ENCODE measurements at places on chromosomes 12 and 14.

DNA sequence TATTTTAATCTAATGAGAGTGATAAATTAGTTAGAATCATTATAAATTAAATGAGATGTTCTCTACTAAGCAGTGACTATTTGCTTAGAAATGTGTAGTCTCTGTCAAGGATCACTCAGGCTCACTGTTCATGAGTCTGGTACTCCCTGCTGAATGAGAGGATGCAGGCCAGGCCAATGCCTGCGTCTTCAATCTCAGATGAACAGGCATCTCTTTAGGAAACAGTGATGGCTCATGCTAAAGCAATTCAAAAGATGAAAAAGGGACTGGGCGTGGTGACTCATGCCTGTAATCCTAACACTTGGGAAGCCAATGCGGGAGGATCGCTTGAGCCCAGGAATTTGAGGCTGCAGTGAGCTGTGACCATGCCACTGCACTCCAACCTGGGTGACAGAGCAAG lies 106.8 kb downstream of the ZFC3H1 start:
- DNase-seq, result no peak

DNA sequence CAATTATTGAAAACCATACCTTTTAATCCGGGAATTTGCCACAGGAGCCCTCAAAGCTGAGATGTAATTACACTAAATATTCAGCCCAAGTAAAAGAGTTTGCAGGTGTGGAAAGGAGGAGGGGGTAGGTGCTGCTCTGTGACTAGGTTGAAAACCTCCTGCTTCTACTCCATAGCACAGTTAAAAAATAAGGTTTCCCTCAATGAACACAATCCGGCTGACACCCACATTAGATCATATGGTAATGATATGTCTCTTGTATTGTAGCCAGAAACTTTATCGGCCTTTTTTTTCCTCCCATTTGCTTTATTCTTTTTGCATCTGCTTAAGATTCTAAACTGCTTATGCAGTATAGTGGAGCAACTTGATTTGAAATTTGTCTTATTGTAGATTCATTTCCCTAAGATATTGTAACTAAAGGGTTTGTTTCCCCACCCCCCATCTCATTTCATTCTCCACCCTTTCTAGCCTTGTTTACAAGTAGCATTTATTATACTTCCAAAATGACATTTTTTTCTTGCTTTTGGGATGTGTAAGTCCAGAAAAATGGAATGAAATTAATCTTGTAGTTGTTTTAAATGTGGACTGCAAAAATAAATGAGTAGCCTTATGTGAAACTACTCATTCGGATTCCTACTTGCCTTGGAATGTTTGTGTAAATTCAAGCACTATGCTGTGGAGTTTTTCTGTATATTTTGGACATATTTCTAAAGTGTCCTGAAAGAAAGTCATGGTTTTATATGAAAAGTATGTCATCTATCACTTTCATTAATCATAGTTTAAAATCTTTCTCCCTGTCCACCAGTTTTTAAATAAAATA lies at the start of gene DCN:
Gene DCN (minus strand): TSS at position 182 of the 820 bp plus-strand sequence. CDS start 4,265 bp downstream, outside the sequence.
- DNase-seq, result no peak

DNA sequence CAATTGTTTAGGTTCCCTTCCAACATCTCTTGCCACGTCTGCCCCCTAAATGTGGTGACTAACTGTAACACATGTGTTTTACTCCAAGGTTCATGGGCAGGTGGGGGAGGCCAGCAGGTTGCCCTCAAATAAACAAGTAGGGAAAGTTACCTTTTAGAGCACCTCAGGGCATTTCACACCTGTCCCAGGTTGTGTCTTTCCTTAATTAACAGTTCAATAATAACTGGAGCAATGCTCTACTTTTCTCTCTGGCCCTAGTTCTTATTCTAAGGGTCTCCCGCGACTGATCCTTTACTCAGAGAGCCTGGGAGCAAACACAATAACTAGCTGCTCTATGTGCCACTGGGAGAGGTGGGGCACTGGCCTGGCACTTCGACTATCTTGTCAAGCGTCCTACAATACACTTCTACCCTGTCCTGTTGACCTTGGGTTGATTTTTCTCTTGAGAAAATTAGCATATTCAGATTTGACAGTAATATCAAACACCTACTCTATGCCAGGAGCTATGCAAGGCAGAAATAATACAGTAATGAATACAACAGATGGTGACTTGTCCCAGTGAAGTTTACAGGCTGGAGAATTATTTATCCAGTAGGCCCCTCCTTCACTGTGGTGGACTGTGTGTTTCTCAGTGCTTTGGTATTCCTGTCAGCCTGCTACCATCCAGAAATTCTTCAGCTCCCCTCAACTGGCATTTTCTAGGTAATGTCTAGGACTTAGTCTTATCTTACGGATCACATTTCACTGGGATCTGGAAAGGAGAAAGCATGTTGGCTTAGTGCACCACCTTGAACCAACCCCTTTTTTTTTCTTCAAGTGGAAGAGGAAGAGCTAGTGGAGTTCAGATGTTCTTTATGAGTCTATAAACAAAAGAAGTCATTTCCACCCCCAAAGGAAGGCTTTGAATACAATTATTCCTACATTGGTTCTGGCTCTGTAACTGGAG lies 202.6 kb downstream of the CRADD start:
- DNase-seq, result no peak

DNA sequence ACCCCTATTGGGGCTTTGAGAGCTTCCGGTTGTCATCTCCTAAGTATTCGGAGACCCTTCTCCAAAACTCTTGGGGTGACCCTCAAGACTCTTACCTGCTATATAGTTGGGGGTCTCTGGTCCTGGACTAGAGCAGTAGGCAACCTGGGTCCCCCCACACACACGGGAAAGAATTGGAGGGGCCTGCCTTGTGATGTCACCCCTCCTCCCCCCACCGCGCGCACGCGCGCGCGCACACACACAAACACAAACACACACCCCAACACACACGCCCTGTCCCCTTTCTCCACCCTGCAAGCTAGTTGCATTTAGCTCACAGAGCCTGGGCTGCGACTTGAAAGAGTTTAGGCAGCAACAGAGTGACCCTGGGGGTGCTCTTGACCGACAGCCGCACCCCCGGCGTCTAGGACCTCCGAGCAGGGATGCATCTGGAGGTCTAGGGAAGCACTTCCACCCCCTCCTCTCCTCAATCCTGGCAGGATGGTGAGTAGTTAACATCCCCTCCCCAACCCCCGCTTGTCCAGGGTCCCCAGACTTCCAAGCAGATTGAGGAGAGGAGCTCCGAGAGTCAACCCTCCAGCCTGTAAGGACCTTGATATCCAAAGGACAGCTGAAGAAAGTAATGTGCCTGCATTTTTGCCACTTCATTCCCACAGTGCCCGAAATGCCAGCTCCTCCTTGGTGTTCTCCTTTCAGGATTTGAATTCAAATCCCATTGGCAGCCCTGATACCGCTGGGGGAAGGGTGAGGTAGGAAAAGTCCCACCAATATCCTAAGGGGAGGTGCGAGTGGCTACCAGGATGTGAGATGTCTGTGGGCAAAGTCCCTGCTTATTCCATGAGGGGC lies 1.4 kb upstream of the DNAJC14 start:
- DNase-seq, result peak; percentile 30

GRCh38 chr14:23443411-23443812 lies 8.0 kb upstream of the MYH7 start:
- DNase-seq, result no peak

- DNase-seq, result no peak
Measured at GRCh38 chr12:8664228-8664913, 1.7 kb upstream of the MFAP5 start.

GRCh38 chr12:104303538-104304151 lies at the start of gene EID3:
Gene EID3 (plus strand): TSS chr12:104303739. CDS start chr12:104303935, 196 bp downstream.
- peak; percentile 85 for DNase-seq

- DNase-seq, result no peak
Measured at GRCh38 chr12:125412506-125412905, 347.3 kb downstream of the AACS start.

- no peak for DNase-seq
Measured at GRCh38 chr12:105948331-105948730, 190.4 kb downstream of the NUAK1 start.

- DNase-seq, result no peak
Measured at GRCh38 chr14:94364037-94364436, 24.4 kb downstream of the SERPINA1 start.

DNA sequence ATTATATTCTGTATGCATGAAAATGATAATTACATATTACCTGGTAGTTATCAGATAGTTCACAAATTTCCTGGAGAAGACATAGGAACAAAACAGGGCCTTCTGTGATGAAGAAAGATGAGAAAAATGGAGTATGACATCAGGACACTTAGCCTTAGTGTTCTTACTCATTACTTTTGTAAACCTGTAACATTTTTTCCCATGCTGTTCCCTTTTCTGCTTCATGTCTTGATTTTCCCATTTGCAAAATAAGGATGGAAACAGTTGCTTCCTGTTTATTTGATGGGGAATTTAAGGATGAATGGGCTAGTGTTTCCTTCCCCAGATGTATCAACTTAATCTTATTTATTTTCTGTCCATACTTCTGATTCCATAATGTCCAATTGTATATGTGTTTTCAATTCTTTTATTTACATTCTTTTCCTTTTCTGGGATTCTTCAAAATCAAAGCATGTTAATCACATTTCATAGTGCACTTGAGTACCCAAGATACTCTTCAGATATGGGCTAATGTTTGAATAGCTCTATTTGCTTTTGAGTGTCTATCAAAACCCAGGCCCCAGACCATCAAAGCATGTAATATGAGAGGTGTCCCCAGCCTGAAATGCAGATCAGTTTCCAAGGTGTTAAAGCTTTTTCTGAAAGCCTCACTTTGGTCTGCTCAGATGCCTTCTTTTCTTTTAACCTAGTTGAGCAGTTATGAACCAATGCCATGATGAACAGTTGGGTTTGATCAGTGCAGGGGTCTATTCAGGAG lies 260.5 kb downstream of the RAD51B start:
- DNase-seq, result no peak

DNA sequence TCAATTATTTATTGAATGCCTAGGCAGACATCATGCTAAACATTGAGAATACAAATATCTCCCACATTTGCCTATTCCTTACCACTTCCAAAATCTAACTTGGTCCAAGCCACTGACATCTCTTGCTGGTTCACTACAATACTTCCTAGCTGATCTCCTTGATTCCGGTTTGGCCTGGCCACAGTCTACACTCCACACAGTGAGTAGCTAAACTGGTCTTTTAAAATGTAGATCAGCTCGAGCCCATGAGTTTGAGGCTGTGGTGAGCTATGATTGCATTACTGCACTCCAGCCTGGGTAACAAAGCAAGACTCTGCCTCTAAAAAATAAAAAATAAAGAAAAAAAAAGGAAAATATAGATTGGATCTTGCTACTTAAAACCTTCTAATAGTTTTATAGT lies 7.6 kb upstream of the ATP5MC2 start:
- no peak for DNase-seq

DNA sequence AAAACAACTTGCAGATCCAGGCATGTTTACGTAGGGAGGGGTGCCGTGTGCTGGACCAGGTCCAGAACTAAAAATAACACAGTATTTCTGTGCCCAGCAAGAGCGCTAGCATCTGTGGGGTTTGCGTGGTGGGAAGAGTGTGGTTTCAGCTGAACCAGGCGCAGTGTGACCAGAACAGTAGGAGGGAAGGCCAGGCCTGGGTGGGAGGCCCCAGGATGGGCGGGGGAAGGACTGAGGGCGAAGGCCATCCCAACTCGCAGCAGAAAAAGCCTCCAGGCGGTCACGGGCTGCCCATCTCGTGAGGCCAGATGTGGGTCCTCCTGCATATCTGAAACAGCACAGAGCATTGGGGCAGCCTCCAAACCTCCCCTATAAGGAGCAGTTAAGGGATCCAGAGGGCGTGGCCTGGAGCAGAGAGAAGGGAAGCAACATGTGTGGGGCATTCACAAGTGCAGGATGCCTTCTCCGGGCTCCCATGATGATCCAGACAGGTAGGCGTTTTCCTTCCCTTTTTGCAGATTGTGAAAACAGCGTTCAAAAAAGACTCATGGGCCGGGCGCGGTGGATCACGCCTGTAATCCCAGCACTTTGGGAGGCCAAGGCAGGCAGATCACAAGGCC lies 17.8 kb upstream of the CD9 start:
- DNase-seq, result no peak

- DNase-seq, result no peak
Measured at GRCh38 chr14:90500665-90501370, 104.0 kb downstream of the CALM1 start.

- DNase-seq, result no peak
Measured at GRCh38 chr12:91851741-91852477, 293.7 kb downstream of the BTG1 start.

- no peak for DNase-seq
Measured at GRCh38 chr14:51552275-51552674, 99.4 kb upstream of the FRMD6 start.

- peak; percentile 11 for DNase-seq
Measured at GRCh38 chr12:2057041-2057794, 4.4 kb downstream of the CACNA1C start.

- no peak for DNase-seq
Measured at GRCh38 chr14:68718023-68718990, 74.6 kb downstream of the ZFP36L1 start.

DNA sequence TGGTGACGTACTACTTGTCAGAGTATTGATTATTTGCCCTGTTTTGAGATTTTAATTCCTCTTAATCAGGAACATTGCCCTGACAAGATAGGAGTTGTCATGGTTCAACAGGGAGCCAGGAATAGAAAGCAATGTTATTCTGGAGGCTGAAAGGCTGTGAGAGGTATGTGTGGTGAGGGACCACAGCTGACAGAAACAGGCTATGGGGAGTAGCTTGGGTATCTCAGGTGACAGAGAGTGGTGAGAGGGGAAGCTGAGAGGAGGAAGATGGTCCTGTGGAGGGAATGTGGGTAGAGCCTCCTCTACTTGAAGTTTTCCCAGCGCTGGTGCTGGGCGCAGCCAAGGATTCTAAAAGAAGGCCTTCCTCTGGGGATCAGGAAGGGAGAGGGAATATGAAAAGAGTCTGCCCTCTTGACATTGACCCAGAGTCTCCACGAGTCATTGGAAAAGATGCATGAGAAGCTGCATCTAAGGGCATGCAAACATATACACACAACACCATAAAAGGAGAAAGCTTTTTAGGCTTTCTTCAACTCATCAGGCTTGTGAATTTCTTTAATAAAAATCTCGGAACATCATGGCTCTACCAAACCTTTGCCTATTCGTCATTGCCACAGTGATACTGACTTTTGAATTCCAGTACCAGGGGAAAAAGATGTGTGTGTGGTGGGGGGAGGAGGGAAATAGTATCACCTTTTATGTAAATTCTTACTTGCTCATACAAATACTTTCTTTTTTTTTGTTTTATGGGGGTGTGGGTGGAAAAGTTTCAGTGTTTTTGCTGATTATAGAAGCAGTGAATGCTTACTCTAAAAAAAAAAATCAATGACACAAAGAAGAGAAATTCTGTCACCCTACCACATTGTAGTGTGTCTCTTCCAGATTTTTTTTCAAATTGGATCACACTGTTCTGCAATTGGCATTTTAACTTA lies 39.9 kb upstream of the DHRS7 start:
- DNase-seq, result no peak

- DNase-seq, result no peak
Measured at GRCh38 chr14:36452860-36453259, 67.2 kb downstream of the NKX2-1 start.
